Effector memory CD8-positive, alpha-beta T cell (primary cell): ENCODE measurements at places on chromosomes 3 and 15.
A peak's percentile ranks its signal among the peaks of the same experiment; 100 is the strongest.

DNA sequence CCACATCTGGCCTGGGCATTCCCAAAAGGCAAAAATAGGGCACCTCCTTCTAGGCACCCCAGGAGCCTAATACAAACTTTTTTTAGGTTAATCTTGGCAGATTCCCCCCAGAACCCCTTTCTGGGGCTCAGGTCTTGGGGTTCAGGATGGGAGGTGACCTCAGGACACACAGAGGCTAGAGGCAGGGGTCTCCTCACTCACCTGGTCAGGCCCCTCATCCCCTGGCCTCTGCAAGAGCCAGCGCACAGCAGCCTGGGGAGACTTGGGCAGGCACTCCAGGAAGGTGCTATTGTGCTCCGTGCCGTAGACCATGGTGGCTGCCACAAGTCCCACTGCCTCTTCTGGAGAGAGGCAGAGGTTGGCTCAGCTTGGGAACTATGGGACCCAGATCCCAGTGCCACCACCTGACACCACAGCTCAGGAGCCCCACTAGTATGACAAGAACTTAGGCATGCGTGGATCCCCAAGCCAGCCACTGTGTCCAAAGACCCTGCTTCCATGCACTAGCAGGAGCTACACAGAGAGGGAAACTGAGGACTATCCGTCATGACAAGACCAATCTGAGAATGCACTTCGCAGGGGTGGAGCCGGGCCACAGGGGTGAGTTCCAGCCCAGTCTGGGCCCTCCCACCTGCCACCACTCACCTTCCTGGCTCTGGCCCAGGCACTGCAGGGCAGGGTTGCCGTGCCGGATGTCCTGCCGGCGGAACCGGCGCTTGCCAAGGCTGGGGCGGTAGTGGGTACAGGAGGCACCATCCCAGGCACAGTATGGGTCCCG lies 7.4 kb downstream of the SEMA3G start:
- DNase-seq: no peak

GRCh38 chr3:170037463-170038433 lies at the start of gene GPR160:
TSS of gene GPR160 (plus strand) at chr3:170037995. CDS start at chr3:170083973, 45,978 bp downstream.
- peak; percentile 77 for DNase-seq

GRCh38 chr3:17133632-17134545 lies 249.1 kb downstream of the PLCL2 start:
- no peak for DNase-seq

- no peak for DNase-seq
Observed at GRCh38 chr3:105365391-105366325, 1.1 kb upstream of the ALCAM start.

DNA sequence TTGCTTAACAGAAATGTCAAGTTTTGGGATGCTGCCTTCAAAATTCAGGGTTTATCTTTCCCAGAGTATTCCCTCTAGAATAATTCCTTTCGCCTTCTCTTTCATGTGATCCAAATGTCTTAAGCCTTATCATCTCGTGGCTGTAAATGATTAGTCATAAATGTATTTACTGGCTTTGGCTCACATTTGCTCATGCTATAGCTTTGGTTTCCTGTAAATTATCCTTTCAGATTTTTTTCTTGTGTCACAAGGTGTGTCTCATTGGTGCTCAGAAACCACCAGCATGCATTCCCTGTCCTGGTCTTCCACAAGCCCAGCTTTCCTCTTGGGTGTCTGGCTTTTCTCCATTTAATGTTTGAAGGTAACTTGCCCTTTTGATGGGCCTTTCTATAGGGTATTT lies 692.7 kb upstream of the ALCAM start:
- no peak for DNase-seq

DNA sequence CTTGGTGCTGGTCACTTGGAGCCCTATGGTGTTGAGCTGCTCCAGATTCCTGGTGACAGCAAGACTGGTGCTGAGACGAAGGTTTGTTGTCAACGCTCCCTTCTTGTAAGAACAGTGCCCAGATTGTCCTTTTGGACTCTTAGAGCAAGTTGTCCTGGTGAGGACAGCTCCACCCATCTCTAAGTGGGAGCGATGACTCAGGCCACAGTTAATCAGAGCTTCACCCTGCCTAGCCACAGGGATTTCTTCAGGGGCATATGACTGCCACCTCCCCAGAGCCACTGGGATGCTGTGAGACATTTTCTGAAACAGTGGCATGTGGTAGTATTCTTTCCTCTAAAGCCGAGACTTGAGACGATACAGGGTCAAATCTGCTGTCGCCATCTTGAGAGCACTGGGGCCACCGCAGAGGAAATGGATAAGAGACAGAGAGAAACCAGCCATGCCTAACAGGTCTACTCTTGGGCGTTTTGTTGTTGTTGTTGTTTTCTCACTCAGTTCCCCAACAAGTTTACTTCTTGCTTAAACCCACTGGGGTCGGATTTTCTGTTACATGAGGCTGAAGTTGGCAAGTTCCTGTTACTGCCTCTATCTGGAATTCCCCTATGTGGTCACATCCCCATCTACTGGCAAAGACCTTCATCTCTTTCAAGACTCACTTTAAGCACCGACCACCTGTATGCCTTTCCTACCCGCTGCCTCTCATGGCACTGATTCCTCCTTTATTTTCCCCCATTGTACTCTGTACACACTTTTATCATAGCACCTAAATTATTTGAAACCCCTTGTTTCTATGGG lies 16.0 kb upstream of the PCOLCE2 start:
- no peak for DNase-seq

DNA sequence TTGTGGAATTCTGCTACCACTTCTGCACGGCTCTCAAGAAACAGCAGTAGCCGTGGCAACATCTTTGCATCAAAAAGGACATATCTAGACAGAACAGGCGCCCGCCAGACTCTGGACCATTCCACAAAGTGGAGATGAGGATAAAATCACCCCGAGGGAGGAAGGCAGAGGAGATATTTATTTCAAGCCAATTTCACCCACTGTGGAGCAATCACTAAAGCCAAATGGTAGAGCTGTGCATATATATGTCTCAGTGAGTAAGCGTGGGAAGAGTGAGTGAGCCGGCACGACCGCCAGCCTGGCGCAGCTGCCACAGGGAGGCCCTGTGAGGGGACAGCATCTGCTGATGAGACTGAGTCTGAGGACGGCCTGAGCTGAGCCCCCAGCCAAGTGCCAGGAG lies 111.3 kb downstream of the MEGF11 start:
- DNase-seq: no peak

- no peak for DNase-seq
Observed at GRCh38 chr15:82979726-82980125, 6.3 kb upstream of the RAMAC start.

- DNase-seq: no peak
Observed at GRCh38 chr15:89566621-89567294, 8.5 kb upstream of the TICRR start.

DNA sequence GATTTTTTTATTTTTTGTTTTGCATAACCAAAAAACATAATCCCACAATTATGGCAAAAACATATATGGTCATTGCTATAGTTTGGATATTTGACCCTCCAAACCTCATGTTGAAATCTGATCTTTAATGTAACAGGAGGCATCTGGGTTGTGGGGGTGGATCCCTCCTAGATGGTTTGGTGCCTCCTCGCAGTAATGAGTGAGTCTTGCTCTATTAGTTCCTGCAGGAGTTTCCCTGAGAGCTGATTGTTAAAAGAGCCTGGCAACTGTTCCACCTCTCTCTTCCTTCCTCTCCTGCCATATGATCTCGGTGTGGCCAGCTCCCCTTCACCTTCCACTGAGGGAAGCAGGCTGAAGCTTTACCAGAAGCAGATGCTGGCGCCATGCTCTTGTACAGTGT lies 33.2 kb upstream of the TRIM59 start:
- DNase-seq: no peak

DNA sequence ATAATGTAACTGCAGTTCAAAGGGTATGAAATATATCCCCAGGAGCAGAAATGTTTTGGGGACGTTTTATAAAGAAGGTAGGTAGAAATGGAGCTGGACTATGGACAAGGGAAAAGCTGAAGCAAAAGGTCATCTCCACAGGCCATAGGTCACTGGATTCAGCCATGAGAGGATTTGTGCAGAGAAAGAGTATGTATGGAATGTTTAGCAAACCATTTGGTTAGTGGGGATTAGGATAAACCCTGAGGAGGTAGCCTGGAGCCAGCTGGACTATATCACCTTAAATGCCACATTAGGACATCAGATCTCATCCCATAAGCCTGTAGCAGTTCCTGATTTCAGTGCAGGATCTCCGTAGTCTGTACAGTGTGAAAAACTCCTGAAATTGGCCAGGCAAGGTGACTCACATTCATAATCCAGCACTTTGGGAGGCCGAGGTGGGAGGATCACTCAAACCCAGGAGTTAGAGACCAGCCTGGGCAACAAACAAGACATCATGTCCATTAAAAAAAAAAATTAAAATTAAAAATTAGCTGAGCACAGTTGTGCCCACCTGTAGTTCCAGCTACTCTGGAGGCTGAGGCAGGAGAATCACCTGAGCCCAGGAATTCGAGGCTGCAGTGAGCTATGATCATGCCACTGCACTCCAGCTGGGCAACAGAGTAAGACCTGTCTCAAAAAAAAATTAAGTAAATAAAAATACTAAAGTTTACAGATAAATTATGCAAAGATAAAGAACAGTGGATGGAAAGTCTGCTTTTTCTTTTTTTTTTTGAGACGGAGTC lies 4.7 kb downstream of the IP6K1 start:
- no peak for DNase-seq

- peak; percentile 50 for DNase-seq
Observed at GRCh38 chr15:42056934-42057798, 36.3 kb upstream of the PLA2G4E start.

GRCh38 chr15:99616773-99617342 lies 51.1 kb downstream of the MEF2A start:
- no peak for DNase-seq

- no peak for DNase-seq
Observed at GRCh38 chr3:122800706-122801237, 5.9 kb downstream of the SLC49A4 start.

GRCh38 chr3:127784865-127785710 lies 37.2 kb downstream of the MGLL start:
- DNase-seq: no peak

DNA sequence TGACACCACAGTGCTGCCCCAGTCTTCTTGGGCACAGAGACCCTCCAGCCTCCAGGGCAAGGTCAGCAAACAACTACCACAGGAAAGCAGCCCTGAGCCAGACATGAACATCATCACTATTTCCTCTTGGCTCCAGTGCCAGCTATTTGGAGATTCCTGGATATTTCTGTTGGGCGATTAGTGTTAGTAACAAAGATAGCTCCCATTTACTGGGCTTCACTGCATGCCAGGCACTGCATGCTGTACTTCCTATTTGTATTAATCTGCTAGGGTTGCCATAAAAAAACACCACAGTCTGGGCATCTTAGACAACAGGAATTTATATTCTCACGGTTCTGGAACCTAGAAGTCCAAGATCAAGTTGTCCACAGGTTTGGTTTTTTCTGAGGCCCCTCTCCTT lies 255.1 kb upstream of the STT3B start:
- no peak for DNase-seq

- no peak for DNase-seq
Observed at GRCh38 chr3:179949412-179949811, 87.3 kb downstream of the PEX5L start.

- no peak for DNase-seq
Observed at GRCh38 chr3:154766765-154767503, 313.2 kb upstream of the MME start.

- no peak for DNase-seq
Observed at GRCh38 chr3:4985330-4986174, 6.3 kb downstream of the BHLHE40 start.

DNA sequence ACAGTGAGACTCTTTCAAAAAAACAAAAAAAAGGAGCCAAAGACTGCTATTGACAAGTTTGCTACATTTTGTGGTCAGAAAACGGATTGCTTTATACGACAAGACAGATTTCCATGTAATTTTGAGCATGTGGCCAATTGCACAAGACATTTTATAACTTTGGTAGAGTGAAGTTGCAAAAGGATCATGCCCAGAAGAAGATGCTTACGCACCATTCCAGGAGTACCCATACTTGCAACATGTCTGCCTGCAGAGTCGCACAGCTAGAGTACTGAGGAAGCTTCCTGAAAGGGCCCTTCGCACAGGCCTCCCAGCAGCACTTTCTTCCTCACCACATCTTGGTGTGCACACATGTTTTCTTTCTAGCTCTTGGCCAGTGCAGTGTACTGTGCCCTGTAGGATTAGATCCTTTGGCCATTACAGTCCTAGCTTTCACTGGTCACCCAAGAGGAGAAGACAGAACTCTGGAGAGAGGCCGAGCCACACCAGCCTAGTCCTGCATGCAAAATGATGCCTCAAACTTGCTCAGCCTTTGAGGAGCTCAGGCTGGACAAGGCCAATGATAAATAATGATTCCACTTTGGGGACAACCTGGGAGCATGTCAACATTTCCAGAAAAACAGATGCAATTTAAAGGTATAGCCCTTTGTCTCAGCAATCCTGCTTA lies 11.7 kb downstream of the CHDH start:
- DNase-seq: no peak

DNA sequence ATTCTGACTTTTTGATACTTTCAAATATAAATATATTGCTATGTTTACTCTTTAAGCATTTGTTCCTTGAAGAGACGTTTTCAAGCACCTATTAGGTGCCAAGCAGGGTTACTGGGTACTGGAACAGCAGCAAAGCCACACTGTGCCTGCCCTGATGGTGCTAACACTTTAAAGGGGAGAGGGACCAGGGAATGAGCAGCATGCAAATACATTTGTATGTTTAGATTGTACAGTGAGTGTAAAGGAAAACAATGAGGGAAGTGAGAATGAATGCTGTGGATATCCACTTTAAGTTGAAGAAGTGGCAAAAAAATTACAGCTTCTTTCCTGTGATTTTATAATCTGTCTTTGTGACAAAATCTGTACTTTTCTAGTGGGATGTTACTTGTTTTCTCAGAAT lies 400.2 kb upstream of the ATP11B start:
- DNase-seq: no peak

- no peak for DNase-seq
Observed at GRCh38 chr3:126107203-126107939, 23.4 kb upstream of the SLC41A3 start.

DNA sequence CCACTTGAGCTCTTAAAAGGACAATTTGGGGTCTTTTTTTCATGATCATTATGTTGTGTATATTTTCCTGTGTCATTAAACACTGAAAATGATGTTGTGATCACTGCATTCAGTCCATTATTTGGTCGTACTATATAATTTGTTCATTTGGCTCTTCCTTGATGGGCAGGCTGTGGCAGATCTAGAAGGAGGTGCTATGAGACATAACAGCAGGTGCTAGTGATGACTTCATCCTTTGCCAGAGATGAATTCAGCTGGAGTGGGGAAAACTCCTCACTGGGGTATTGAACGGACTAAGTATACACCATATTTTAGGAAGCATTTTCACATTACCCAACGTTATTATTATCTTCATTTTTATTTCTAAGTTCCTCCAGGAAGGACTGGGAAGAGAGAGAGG lies 12.0 kb downstream of the CMTM7 start:
- no peak for DNase-seq

- DNase-seq: no peak
Observed at GRCh38 chr3:279325-279724, 82.8 kb downstream of the CHL1 start.

DNA sequence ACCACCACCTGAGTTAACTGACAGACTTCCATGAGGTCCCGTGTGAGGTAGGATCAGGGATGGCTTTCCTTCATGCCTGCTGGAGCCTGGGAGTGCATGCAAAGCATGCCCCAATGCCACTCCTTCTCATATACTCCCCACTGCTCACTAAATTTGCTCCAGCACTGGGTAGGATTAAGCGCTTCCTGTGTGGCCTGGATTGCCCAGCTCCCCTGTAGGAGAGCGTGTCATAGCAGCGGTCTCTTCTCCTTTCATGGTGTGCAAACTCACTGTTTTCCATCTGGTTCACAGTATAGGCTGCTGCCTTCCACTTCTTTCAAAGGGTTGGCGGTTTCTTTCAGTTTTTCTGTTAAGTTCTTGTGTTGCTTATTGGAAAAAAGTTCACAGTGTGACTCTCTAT lies 34.1 kb upstream of the ABI3BP start:
- no peak for DNase-seq

- DNase-seq: no peak
Observed at GRCh38 chr15:67042551-67043142, 22.8 kb upstream of the SMAD3 start.
